ENCODE measurements at places on chromosomes 3 and 15.

DNA sequence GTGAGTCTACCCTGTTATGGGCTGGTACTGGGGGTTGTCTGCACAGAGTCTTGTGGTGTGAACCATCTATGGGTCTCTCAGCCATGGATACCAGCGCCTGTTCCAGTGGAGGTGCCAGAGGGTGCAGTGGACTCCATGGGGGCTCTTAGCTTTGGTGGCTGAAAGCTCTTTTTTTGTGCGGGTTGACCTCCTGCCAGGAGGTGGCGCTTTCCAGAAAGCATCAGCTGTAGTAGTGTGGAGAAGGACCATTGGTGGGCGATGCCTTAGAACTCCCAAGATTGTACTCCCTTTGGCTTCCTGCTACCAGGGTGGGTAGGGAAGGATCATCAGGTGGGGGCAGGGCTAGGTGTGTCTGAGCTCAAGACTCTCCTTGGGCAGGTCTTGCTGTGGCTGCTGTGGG lies 602.6 kb downstream of the RSL24D1 start:
- DNase-seq = no peak

DNA sequence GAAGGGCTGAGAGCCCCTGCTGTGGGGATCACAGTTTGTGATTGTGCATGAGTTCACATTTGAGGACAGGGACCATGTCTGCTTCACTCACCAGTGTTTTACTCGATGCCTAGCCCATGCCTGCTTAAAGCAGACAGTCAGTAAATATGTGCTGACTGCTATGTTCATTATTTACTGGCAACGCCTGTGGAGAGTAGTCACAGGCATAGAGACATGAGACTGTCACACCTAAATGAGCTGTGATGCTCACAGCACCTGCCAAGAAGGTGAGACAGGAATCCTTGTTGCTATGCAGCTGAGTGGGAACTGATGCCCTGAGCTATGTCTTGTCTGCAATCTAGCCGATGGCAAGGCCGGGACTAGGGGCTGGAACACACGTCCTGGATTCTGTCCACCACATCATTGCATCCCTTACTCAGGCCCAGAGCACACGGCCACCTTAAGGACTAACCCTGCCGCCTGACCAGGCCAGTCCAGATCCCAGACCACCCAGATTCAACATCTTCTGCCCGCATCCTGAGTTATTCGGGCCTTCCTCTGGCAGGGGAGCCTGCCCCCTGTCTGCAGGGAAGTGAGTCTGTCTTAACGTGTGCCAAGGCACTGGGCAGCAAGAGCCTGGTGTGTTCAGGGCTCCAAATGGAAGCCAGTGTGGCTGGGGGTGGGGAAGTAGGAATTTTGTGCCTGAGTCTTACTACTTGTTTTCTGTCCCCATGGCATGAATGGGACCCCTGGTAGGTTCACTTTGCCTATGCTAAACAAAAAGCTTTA lies 44.8 kb downstream of the FGD5 start:
- no peak for DNase-seq

DNA sequence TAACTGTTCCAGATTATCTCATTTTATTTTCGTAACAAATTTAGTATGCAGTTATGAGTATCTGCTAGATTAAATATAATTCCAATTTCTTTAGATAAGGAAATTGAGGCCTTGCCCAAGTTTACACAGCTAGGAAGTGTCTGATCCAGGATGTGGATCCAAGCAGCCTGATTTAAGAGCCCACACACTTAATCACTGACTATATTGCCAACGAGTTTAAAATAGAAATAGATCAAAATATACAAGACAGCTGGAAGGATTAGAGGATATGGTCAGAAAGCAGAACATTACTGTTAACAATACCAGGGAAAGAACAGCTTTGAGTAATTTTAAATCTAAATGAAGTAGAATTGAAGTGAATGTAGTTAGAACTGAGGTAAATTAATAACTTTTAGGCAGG lies 215.2 kb downstream of the C3orf38 start:
- no peak for DNase-seq

GRCh38 chr15:82105451-82106215 lies 59.8 kb upstream of the MEX3B start:
- no peak for DNase-seq

DNA sequence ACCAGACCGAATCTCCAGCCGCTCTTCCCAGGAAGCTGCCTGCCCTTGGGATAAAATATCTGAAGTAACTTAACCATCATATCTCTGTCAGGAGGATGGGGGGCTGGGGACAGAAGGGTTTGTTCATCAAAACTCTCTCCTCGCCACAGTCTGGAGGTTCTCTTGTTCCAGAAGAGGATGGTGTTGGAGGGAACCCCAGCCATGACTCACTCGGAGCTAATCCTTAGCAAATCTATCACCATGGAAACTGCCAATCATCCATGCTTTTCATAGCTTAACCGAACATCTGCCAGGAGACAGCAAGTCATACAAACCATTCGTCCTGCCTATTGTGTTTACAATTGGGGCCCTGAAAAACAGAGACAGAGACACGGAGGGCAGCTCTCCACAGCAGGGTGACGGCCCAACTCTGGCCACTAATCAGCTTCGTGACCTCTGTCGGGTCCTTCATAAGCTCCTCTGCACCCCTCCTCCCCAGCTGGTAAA lies 73.8 kb upstream of the HEG1 start:
- peak; percentile 6 for DNase-seq

DNA sequence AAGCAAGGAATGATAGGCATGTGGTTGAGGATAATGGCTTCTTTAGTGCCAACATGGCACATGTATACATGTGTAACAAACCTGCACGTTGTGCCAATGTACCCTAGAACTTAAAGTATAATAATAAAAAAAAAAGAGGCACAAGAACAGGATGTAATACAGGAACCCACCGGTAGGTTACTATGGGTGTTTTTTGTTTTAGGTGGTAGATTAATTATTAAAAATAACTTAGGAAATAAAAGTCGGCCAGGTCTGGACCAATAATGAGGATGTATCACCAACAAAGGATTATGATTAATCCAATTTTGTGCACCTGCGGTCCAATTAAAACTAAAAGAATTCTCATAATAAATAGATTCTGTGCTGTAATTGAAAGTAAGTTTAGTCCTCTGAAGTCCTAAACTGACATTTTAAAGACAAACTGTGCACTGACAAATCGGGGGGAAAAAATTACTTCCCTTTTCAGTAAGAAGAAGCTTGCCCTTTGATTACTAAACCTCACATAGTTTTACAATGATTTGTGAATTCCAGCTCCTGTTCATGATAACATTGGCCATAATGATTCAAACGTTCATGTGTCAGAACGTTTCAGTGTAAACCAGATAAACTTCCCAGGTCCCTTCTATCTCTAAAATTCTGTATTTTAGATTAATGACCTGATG lies 62.2 kb downstream of the CASR start:
- peak; percentile 23 for DNase-seq

- DNase-seq = no peak
Observed at GRCh38 chr3:46356276-46356675, 2.4 kb downstream of the CCR2 start.

GRCh38 chr3:181486141-181486885 lies 225.4 kb upstream of the SOX2 start:
- no peak for DNase-seq

Measured in SIG-M5 (cell line).